AG04450 (cell line): ENCODE measurements at places on chromosomes 6 and 20.

DNA sequence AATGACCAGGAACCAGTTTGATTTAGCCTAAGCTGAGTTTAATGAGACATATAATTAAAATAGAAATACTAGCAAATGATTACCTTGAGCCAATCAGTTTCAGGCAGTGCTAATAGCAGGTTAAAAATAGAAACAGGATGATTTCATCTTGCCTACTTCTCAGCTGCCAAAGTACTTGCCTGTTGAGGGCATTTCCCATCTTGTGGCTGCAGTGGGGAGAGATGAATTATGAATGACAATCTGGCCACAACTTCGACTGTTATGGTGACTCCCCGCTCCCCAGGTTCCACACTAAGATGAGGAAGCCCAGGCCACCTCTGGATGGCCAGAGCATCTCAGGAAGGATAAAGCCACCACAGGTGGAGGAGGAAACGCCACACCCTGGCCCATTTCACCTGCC lies 31.3 kb downstream of the MBOAT1 start:
- no peak for DNase-seq

GRCh38 chr20:23148731-23149570 lies 62.8 kb upstream of the CD93 start:
- no peak for DNase-seq

DNA sequence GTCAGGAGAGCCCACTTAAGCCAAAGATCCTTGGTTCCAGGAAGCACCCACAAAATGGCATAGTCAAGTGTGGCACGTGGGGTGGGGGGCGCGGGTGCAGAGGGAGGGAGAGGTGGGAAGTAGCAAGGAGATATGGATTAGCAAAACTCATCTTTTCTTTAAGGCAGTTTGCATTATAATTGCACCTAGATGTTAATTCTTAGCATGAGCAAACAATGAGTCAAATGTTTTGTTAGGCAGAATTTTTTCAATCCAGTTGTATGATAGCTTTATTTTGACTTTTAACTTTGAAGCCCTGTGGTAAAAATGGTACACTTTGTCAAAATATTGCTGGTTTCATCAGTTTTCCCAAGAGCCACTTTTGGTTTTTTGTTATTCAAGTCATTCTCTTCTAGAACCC lies 15.0 kb downstream of the SCAND1 start:
- DNase-seq, result no peak

GRCh38 chr6:73965539-73966029 lies 269.6 kb downstream of the CD109 start:
- DNase-seq, result no peak

- DNase-seq, result no peak
Observed at GRCh38 chr20:38272398-38272797, 11.9 kb upstream of the KIAA1755 start.

DNA sequence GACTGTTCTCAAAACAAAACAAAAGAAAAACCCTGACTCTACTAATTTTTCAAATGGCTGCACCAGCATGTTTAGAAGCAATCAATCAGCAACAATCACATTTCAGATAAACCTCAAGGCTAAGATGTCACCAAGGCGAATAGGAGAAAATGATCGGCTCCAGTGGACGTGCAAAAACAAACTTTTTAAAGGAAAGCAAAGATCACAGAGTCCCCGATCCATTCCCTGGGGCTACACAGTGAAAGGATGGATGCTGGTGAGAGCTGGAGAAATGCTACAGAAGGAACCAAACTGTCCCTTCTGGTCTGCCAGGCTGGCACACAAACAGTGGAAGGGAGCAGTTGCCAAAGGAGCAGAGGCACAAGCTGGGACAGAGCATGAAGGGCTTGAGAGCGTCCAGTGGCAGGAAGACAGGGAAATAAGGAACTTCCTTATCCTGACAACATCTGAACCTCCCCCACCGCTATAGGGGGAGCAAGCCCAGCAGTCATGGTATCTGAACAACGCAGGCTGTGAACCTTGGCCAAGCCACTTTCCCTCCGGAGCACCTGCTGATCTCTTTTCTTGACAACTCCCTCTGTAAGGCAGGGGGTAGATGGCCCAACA lies 73.7 kb upstream of the HIVEP1 start:
- no peak for DNase-seq

DNA sequence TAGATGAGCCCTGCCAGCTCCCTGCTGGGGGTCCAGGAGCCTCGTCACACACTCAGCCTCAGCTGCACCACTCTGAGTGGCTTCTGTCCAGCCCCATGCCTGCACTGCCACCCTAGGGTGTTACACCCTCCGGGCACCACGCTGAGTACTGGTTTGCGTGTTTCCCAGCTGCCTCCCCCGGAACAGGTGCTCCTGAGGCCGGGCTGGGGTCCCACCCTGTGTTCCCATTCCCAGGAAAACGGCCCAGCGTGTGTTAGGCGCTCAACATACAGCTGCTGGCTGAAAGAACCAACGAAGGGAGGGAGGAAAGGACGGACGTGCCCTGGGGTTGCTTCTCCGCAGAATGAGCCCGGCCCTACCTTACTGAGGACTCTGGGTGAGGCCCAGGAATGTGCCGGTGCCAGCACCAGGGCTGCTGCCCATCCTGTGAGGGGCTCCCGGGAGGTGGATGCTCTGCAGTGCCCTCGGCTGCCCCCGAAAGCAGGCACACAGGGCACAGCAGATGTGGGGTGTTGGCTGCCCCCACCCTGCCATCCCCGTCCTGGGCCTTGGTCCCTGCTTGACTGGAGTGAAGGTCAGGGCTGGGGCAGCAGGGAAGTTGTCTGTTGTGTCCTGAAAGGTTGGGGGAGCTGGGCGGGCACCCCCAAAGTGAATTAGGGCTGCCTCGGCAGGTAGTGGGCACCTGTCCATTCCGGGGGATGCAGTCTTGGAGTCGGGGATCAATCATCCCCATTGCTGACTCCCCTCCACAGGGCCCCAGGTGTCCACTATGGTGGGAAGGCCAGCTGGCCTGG lies 16.3 kb downstream of the LAMA5 start:
- no peak for DNase-seq

DNA sequence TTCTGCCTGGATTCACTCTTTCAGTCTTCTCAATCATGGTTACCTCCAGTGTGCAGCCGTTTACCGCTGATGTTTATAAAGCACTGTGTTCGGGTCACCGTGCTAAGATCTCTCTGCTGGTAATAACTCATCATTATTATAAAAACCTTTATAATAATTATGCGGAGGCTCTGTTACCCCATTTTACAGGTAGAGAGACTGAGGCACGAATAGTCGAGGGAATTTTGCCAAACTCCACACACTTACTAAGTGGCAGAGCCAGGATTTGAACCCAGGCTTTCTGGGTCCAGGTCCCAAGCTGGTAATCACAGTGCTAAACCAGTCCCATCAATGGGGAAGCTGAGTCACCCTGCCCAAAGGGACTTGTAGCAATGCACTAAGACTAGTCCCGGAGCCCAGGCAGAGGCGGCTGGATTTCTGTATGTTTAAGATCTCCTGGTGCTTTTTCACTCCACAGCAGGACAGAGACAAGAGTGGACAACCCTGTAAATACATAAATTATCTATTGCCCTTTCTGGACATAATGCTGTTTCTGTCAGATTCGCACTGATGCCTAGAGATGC lies 48.1 kb downstream of the SYNJ2 start:
- no peak for DNase-seq

GRCh38 chr6:157673596-157673995 lies 149.4 kb upstream of the SNX9 start:
- no peak for DNase-seq

GRCh38 chr20:61560361-61560853 lies 308.3 kb downstream of the CDH4 start:
- DNase-seq, result no peak

- DNase-seq, result no peak
Observed at GRCh38 chr6:7143476-7143974, 35.8 kb downstream of the RREB1 start.

- DNase-seq, result no peak
Observed at GRCh38 chr6:130742131-130742681, 85.0 kb upstream of the SMLR1 start.

DNA sequence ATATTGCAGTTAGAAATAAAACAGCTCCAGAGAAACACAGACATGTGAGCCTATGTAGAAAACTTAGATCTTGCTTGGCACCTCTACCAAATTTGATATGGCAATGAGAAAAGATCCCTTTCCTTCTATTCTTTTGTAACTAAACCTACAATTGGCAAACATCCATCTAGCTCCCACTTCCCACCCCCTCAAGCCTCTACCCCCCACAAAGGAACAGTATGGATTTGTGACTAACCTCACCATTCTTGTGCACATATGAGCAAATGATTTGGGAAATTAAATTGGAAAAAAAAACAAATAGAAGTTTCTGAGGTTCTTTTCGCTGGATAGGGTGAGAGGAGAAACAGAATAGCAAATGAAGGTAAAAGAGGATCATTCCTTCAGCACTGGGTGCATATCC lies 85.8 kb upstream of the TIAM2 start:
- no peak for DNase-seq

- DNase-seq, result no peak
Observed at GRCh38 chr20:57959018-57959417, 249.2 kb upstream of the PMEPA1 start.

GRCh38 chr20:924639-925038 lies 8.5 kb upstream of the ANGPT4 start:
- DNase-seq, result no peak

DNA sequence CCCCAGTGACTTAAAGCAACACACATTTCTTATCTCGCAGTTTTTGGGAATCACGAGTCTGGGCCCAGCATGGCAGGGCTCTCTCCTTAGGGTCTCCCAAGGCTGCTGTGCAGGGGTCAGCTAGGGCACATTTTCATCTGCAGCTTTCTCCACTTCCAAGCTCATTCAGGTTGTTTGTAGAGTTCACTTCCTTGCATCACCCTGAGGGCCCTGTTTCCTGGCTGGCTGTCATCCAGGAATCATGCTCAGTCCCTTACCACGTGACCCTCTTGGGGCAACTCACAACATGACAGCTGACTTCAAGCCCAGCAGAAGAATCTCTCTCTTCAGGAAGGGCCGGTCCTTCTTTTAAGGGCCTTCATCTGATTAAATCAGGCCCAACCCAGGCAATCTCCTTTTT lies 21.3 kb downstream of the SNAP25 start:
- no peak for DNase-seq

GRCh38 chr6:166942393-166943168 lies 13.8 kb downstream of the RNASET2 start:
- no peak for DNase-seq

GRCh38 chr6:166596776-166597507 lies 10.5 kb upstream of the RAMACL start:
- no peak for DNase-seq

- no peak for DNase-seq
Observed at GRCh38 chr6:107709341-107709740, 114.8 kb downstream of the SCML4 start.

GRCh38 chr6:138498629-138499302 lies 528 bp downstream of the NHSL1 start:
- DNase-seq, result no peak

GRCh38 chr6:127547215-127547614 lies 28.1 kb upstream of the MTCL3 start:
- no peak for DNase-seq

- DNase-seq, result no peak
Observed at GRCh38 chr20:1418350-1418749, 25.5 kb upstream of the FKBP1A start.

- no peak for DNase-seq
Observed at GRCh38 chr20:38057351-38057972, 23.9 kb downstream of the RPRD1B start.

- peak; percentile 6 for DNase-seq
Observed at GRCh38 chr20:17226410-17227218, at the start of gene PCSK2. TSS of gene PCSK2 (plus strand) at chr20:17227040. CDS start at chr20:17227306, 266 bp downstream.

GRCh38 chr6:163877877-163878639 lies 463.5 kb downstream of the QKI start:
- no peak for DNase-seq

DNA sequence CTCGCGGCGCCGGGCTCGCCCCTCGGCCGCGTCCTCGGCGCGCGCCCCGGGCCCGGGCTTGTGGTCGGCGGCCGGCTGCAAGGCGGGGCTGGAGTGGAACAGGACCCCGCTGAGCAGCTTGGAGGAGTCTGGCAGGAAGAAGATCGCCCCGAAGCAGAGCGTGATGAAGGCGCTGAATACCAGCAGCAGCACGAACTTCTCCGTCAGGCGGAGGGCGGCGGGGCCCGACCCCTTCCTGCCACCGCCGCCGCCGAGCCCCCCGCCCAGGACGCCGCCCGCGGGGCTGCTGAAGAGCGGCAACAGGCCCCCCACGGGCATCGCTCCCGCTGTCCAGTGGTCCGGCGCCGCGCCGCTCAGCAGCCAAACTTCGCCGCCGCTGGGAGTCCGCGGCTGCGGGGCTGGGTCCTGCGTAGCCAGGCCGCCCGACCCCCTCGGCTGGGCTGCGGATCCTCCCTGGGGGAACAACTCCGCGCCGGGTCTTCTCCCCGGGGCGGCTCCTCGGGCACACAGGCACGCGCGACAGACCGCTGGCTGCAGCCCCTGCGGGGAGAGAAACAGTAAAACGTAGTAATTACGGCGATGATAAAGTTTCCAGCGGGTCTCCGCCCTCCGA lies 707 bp downstream of the MAN1A1 start:
- DNase-seq, result no peak

- no peak for DNase-seq
Observed at GRCh38 chr6:156587071-156587470, 190.1 kb upstream of the ARID1B start.

DNA sequence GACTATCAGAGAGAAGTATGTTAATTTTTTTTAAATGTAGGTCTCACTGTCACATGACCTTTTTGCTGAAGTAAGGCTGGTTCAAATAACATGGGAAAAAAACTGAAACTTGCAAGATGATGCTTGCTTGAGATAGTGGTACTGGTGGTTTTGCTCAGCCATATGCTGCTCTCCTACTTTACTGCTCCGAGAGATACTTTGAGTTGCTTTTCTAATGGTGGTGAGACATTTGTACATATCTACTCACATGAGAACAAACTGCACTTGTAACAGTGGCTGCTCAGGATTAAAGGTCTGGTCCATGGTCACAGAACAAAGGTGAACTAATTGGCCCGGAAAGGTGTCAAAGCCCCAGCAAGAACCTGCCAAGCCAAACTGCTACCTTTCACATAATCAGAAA lies 106.2 kb upstream of the BEND3 start:
- DNase-seq, result no peak

DNA sequence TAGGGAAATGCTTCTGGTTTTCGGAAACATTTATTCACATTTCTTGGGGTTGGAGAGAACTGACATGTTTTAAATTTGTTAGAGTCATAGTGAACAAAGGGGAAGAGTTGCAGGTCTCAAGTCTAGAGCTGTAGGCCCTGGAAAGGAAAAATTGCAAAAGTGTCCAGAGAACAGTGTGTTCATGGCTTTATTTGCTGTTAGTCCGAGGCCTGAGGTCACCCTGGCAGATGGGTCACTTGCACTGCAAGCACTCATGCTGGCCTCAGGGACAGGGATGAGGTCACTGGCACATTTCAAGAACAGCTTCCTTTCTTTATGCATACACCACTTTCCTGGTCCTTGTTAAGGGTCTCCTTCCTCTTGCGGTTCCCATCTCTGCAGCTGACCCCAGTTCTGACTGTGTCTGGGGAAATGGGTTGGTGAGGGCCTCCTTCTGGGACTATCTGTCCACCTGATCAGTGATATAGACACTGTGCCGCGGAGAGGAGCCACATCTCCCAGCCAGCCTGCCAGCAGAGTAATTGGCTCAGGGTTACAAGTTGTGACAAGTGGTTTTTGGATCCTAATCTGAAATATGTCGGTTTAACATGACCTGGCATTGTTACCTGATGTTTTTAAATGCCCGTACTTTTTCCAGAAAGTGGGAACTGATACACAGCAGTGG lies 194.0 kb downstream of the EYA4 start:
- DNase-seq, result no peak
